ENCODE measurements at places on chromosomes 1 and 21. TPM values are rescaled to one million over a fixed set of nuclear protein-coding genes. Genes with fewer than 3 reads are reported as not detected.

SPATA46 gene
- total RNA-seq = not detected

CLCA1 gene
- not detected for total RNA-seq

APH1A gene
- 131 TPM for total RNA-seq

KCNQ4 gene
- total RNA-seq = 0.39 TPM

DSCAM gene
- total RNA-seq = not detected

GCSAML gene
- not detected for total RNA-seq

APOBEC4 gene
- not detected for total RNA-seq

ARL8A gene
- 70.7 TPM for total RNA-seq

PLA2G2A gene
- total RNA-seq = not detected

COL16A1 gene
- total RNA-seq = not detected

- no peak overlapping the region for H3K27ac ChIP-seq
- H3K27me3 ChIP-seq = no peaks in the 10 kb centered on the region
- no peaks in the 10 kb centered on the region for H3K4me1 ChIP-seq
- no peak overlapping the region for H3K4me3 ChIP-seq
Measured at GRCh38 chr1:113835686-113836290, 23.5 kb upstream of the RSBN1 start.

GRCh38 chr1:209364716-209365115 is 218.8 kb upstream of the CAMK1G start:
- H3K4me1 ChIP-seq = no peaks in the 10 kb centered on the region
- H3K27ac ChIP-seq = no peak overlapping the region
- no peaks in the 10 kb centered on the region for H3K36me3 ChIP-seq
- DNase-seq = no peak
- H3K27me3 ChIP-seq = no peaks in the 10 kb centered on the region
- no peak overlapping the region for H3K4me3 ChIP-seq

DNA sequence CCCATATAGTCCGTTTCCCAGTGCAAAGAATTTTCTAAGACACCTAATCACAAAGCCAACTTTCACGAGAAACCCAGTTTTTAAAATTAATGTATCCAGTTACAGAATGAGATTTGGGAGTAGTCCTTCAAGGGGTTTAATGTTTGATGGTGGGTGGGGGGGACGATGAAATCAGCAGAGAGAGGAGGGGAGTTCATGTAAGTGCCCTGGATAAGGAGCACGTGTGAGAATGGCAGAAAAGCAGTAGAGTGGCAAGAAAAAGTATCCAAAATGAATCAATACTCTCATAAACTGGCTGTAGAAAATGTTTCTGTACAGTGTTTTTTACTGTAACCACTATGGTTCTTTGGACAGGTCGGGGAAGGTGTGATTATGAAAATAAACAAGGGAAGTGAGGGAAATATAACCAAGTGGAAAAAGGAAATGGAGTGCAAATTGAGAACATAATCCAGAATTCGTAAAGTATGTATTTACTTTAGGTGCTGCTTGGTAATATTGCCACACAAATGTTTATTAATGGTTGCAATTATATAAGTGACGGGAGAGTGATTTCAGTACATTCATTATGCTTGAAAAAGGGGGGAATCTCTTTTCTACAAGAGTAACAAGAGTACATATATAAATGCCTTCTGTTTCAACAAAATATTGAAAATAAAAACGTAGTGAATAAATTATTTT is 118.7 kb upstream of the RRP15 start:
- H3K36me3 ChIP-seq = no peaks in the 10 kb centered on the region
- H3K4me1 ChIP-seq = no peaks in the 10 kb centered on the region
- peaks cover 11% of the 10 kb centered on the region for H3K27me3 ChIP-seq
- no peak overlapping the region for H3K4me3 ChIP-seq
- no peak for DNase-seq

GRCh38 chr1:244239261-244239770 is 188.2 kb downstream of the ZBTB18 start:
- no peak overlapping the region for H3K4me3 ChIP-seq
- H3K36me3 ChIP-seq = no peaks in the 10 kb centered on the region
- peak; percentile 8 for DNase-seq
- no peaks in the 10 kb centered on the region for H3K4me1 ChIP-seq

- H3K4me1 ChIP-seq = no peaks in the 10 kb centered on the region
- H3K27ac ChIP-seq = no peak overlapping the region
- H3K27me3 ChIP-seq = no peaks in the 10 kb centered on the region
- H3K4me3 ChIP-seq = no peak overlapping the region
- peaks cover 28% of the 10 kb centered on the region for H3K36me3 ChIP-seq
Measured at GRCh38 chr1:160238408-160238807, 23.9 kb downstream of the DCAF8 start.

DNA sequence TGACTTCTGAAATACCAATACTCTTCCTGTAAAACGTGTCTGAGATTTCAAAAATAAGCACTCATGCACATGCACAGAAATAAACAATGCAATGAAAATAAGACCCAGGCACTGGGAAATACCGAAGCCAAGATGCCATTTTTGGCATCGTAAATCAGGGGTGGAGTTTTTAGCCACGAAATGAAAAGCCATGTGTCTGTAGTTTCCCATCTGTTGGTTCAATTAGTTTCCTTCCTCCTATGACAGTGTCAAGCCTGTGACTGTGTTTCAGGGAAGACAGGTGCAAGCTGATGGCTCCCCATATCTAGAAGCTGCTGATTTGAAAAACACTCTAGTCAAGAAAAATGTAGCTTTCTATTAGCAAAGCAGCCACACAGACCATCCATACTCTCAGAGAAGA is 480.4 kb upstream of the CAMK1G start:
- no peak for DNase-seq
- no peak overlapping the region for H3K4me3 ChIP-seq
- no peak overlapping the region for H3K27ac ChIP-seq

- H3K4me1 ChIP-seq = no peaks in the 10 kb centered on the region
- H3K27me3 ChIP-seq = no peaks in the 10 kb centered on the region
- no peak for DNase-seq
- no peak overlapping the region for H3K4me3 ChIP-seq
- no peak overlapping the region for H3K27ac ChIP-seq
Measured at GRCh38 chr1:147377263-147378246, 135.1 kb downstream of the CHD1L start.

DNA sequence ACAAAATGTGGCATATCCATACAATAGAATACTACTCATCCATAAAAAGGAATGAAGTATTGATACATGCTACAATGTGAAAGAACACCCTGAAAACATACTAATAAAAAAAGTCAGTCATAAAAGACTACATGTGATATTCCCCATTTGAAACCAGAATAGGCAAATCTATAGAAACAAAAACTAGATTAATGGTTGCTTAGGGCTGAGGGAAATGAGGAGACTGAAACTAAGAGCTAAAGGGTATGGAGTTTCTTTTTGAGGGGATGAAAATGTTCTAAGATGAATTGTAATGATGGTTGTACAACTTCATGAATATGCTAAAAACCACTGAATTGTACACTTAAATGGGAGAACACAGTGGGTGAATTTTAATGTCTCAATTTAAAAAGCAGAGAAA is 50.9 kb downstream of the ACBD6 start:
- H3K27me3 ChIP-seq = no peaks in the 10 kb centered on the region
- no peaks in the 10 kb centered on the region for H3K36me3 ChIP-seq
- DNase-seq = no peak
- H3K4me3 ChIP-seq = no peak overlapping the region

DNA sequence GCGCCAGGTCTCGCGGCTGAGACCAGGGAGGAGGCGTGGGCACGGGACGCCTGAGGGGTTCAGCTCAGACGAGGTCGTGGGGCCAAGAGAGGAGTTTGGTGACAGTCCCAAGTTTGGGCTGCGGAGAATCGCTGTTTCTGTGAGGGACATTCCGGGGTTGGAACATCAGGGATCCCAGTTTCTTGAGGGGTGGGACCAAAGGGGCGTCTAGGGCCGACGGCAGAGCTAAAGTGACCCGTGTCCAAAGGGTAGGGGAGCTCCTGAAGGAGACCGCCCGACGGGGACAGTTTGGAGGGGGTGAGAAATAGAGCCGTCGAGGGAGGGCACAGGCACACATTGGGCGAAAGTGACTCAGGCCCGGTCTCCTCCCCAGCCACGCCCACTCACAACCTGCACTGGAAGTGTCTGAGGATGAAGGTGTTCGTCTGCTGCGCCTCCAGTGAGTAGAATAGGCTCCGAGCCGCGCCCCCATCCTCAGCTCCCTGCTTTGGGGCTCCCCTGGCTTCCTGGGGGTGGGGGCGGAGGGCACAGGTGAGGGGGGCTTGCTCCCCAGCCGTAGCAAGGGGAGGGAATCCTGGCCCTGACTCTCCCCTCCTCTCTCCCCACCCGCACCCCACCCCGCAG is 7.0 kb downstream of the EFNA3 start:
- H3K27ac ChIP-seq = peak overlapping the region; percentile 63
- H3K36me3 ChIP-seq = no peaks in the 10 kb centered on the region
- DNase-seq = no peak
- H3K4me1 ChIP-seq = peaks cover 46% of the 10 kb centered on the region

GRCh38 chr1:147771226-147772125 is 11.1 kb upstream of the GJA5 start:
- H3K27me3 ChIP-seq = no peaks in the 10 kb centered on the region
- no peaks in the 10 kb centered on the region for H3K36me3 ChIP-seq
- no peak overlapping the region for H3K4me3 ChIP-seq
- no peak for DNase-seq
- H3K4me1 ChIP-seq = no peaks in the 10 kb centered on the region

GRCh38 chr21:18951271-18952038 is 547.9 kb upstream of the TMPRSS15 start:
- no peaks in the 10 kb centered on the region for H3K36me3 ChIP-seq
- no peak for DNase-seq
- H3K27ac ChIP-seq = no peak overlapping the region
- no peaks in the 10 kb centered on the region for H3K4me1 ChIP-seq

- no peaks in the 10 kb centered on the region for H3K4me1 ChIP-seq
- no peaks in the 10 kb centered on the region for H3K27me3 ChIP-seq
- no peak overlapping the region for H3K4me3 ChIP-seq
- no peak overlapping the region for H3K27ac ChIP-seq
Measured at GRCh38 chr1:37250371-37250770, 216.1 kb upstream of the GRIK3 start.

DNA sequence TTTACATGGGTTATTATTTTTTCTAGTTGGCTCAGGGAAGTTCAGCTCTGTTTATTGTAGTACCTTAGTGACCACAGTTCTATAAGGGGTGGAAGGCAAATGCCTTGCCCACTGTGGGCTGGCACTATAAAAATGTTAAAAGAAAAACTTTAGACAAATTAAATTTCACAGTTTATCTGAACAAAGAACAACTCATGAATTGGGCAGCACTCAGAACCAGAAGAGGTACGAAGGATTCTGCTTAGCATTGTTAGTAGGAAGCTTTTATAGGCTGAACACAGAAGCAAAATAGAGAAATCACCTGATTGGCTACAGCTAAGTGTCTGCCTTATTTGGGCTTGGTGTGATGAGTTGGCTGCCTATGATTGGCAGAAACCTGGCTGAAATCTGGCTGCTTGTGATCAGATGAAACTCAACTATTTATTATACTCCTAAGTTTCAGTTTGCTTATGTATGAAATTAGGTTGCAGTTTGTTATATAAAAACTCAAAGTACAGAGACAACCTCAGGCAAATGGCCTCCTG is 35.8 kb upstream of the SLC35D1 start:
- no peak overlapping the region for H3K4me3 ChIP-seq
- H3K27me3 ChIP-seq = no peaks in the 10 kb centered on the region
- H3K27ac ChIP-seq = no peak overlapping the region
- no peaks in the 10 kb centered on the region for H3K4me1 ChIP-seq
- H3K36me3 ChIP-seq = no peaks in the 10 kb centered on the region

GRCh38 chr1:192167911-192168700 is 9.8 kb downstream of the RGS18 start:
- no peaks in the 10 kb centered on the region for H3K36me3 ChIP-seq
- no peaks in the 10 kb centered on the region for H3K4me1 ChIP-seq
- H3K27ac ChIP-seq = no peak overlapping the region

DNA sequence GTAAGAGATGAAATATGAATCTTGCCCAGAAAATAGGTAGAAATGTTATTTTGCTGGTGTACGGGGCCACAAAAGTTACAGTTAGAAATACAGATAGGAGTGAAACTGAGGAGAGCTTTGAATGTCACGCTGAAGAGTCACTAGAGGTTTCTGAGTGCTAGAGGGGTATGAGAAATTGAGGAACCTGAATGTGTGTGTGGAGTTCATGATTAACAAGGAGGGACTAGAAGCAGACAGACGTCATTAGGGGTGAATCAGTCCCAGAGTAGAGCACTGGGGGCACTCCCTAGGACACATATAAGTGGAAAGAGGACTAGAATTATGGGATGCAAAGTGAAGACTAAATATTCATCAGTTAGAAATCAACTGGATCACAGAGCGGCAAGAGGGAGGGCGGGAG is 188.9 kb upstream of the MAP1LC3C start:
- no peak for DNase-seq
- no peaks in the 10 kb centered on the region for H3K4me1 ChIP-seq
- no peaks in the 10 kb centered on the region for H3K36me3 ChIP-seq
- H3K27me3 ChIP-seq = no peaks in the 10 kb centered on the region
- no peak overlapping the region for H3K4me3 ChIP-seq

DNA sequence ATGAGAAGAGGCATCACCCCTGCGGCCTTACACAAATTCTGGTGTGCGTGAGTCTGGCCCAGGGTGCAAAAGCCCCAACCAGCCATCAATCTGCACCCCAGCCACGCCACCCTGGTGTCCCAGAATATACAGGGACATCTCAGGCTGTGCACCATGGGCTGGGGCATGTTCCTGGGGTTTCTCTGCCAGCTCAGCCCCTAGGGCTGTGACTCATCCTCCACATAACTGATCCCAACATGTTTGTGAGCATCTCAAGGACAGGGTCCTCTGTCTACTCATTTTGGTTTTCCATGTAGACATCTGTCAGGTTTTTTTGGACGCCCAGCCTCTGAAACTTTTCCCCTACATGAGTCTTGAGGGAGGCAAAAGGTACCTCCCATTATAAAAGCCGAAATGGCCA is 511 bp downstream of the ZNF683 start:
- H3K4me3 ChIP-seq = no peak overlapping the region
- H3K27me3 ChIP-seq = no peaks in the 10 kb centered on the region
- no peak overlapping the region for H3K27ac ChIP-seq
- no peaks in the 10 kb centered on the region for H3K36me3 ChIP-seq
- no peak for DNase-seq

GRCh38 chr21:46420241-46421190 is 38.2 kb upstream of the DIP2A start:
- H3K36me3 ChIP-seq = no peaks in the 10 kb centered on the region
- no peak overlapping the region for H3K4me3 ChIP-seq
- no peaks in the 10 kb centered on the region for H3K27me3 ChIP-seq
- DNase-seq = no peak

- peak; percentile 84 for DNase-seq
- H3K4me1 ChIP-seq = peaks cover 84% of the 10 kb centered on the region
- peak overlapping the region; percentile 50 for H3K4me3 ChIP-seq
- H3K27me3 ChIP-seq = no peaks in the 10 kb centered on the region
- H3K36me3 ChIP-seq = no peaks in the 10 kb centered on the region
- peak overlapping the region; percentile 98 for H3K27ac ChIP-seq
Measured at GRCh38 chr1:30749691-30750583, 7.6 kb downstream of the LAPTM5 start.

- H3K4me1 ChIP-seq = no peaks in the 10 kb centered on the region
- H3K27ac ChIP-seq = no peak overlapping the region
- no peaks in the 10 kb centered on the region for H3K36me3 ChIP-seq
- no peaks in the 10 kb centered on the region for H3K27me3 ChIP-seq
- no peak for DNase-seq
- H3K4me3 ChIP-seq = no peak overlapping the region
Measured at GRCh38 chr1:224631462-224632115, 15.5 kb downstream of the CNIH3 start.

GRCh38 chr21:44943686-44944550 is 4.1 kb downstream of the SLX9 start:
- H3K4me1 ChIP-seq = peaks cover 22% of the 10 kb centered on the region
- no peak overlapping the region for H3K4me3 ChIP-seq
- no peaks in the 10 kb centered on the region for H3K36me3 ChIP-seq
- no peaks in the 10 kb centered on the region for H3K27me3 ChIP-seq
- H3K27ac ChIP-seq = no peak overlapping the region
- no peak for DNase-seq

GRCh38 chr1:77631751-77632150 is 50.7 kb downstream of the ZZZ3 start:
- H3K27ac ChIP-seq = no peak overlapping the region
- H3K4me3 ChIP-seq = no peak overlapping the region
- DNase-seq = no peak
- H3K4me1 ChIP-seq = no peaks in the 10 kb centered on the region
